ENCODE measurements at places on chromosomes 1 and 21. TPM values are rescaled to one million over a fixed set of nuclear protein-coding genes. Genes with fewer than 3 reads are reported as not detected.

Gene HAO2
- not detected for total RNA-seq

Gene OVAAL
- total RNA-seq = not detected

Gene FLG2
- total RNA-seq = not detected

Gene PODN
- total RNA-seq = 1.2 TPM

Gene KRTAP19-1
- total RNA-seq = not detected

Gene FAM72D
- total RNA-seq = 0.92 TPM

Gene SLC16A4
- 5.8 TPM for total RNA-seq

Gene METTL25B
- 7.2 TPM for total RNA-seq

Gene KRTAP23-1
- total RNA-seq = not detected

Gene ATAD3B
- total RNA-seq = 9.9 TPM

Gene DMBX1
- total RNA-seq = 1.8 TPM

Gene NFIA
- total RNA-seq = 36.9 TPM

Gene KCNA3
- total RNA-seq = 28.8 TPM

Gene NUDC
- 26.5 TPM for total RNA-seq

Gene PDZK1IP1
- not detected for total RNA-seq

Gene TMEM61
- total RNA-seq = 1.4 TPM

Gene GBP3
- 1.4 TPM for total RNA-seq

Gene KRTAP13-4
- total RNA-seq = not detected

Gene ST3GAL3
- 53.1 TPM for total RNA-seq

Gene IVL
- not detected for total RNA-seq

Gene FCGR2B
- 0.46 TPM for total RNA-seq

Gene SLAMF9
- not detected for total RNA-seq

Gene VANGL2
- total RNA-seq = 17.8 TPM

Gene ABCA4
- total RNA-seq = 2.3 TPM

Gene RHBG
- total RNA-seq = not detected

Gene UHMK1
- 79.1 TPM for total RNA-seq

Gene YRDC
- 9.7 TPM for total RNA-seq

Gene VTCN1
- 0.92 TPM for total RNA-seq

Gene FCRL6
- not detected for total RNA-seq

Gene APCS
- not detected for total RNA-seq

Gene DNM3
- total RNA-seq = 72.0 TPM

Gene AURKAIP1
- total RNA-seq = 39.2 TPM
